Stimulated activated CD8-positive, alpha-beta memory T cell treated with anti-CD3 and anti-CD28 coated beads, Interleukin-2, amount 100 ng/mL, for 1 hour (primary cell): ENCODE measurements at places on chromosomes 3 and 15.
A peak's percentile ranks its signal among the peaks of the same experiment; 100 is the strongest.

GRCh38 chr3:116994351-116994879 lies 284.8 kb downstream of the TUSC7 start:
- no peak for DNase-seq

DNA sequence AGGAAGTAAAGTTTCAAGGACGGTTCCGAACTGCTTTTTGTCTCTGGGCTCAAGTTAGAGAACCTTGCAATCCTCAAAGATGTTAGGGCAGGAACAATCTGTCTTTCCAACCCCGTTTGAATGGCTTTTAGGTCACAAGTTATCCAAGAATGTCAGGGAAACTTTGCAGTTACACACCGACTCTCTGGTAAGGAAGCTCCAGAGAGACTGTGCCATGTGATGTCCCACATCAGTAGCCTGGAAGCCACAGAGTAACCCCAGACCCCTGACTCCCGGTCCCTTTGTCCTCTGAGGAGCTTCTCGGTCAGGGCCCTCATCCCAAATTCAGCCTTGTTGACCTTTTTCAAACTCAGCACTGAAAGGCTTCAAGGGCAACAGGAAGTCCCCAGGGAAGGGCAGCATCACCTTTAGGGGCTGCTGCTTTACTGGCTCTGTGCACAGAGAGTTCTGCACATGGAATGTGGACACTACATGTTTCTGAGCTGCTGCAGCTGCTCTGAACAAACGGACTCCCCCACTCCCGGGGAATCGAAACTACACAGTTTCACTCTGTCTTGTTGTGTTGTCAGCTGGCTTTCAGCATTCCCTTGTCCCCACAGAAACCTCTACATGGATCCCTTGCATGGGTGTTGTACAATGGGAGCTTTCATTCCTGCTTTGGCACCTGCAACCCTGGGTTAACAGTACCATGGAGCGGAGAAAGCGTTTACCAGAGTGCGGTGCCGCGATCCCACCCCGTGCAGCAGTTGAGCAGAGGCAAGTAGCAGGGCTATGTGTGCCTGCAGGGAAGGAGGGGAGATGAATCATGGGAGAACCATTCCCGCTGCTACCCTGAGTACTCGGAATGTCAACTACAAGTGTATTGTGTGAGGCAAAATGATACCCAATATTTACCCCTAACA lies 408.2 kb upstream of the THBS1 start:
- DNase-seq, result no peak

GRCh38 chr3:179264449-179264848 lies 13.5 kb upstream of the KCNMB3 start:
- no peak for DNase-seq

GRCh38 chr15:69132977-69133861 lies 27.2 kb upstream of the GLCE start:
- DNase-seq, result no peak

- DNase-seq, result no peak
These were observed 17.3 kb downstream of the GJD2 start for GRCh38 chr15:34737477-34737876.

DNA sequence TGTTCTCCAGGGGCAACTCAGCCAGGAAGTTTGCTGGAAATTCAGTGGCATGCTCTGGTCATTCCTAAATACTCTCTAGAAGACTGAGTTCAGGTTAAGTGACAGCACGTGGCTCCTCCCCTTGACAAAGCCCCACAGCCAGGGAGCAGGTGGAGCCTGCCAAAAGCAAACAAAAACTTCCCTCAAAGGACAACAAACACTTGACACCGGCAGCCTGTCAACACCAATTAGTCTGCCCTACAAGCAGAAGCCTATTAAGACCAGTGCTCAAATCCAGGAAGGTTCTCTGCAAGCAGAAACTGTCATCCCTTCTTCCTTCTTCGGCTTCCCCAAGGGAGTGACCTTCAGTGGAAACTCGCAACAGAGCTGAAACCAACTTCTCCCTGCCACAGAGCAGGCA lies 5.0 kb downstream of the MEX3B start:
- DNase-seq, result no peak

DNA sequence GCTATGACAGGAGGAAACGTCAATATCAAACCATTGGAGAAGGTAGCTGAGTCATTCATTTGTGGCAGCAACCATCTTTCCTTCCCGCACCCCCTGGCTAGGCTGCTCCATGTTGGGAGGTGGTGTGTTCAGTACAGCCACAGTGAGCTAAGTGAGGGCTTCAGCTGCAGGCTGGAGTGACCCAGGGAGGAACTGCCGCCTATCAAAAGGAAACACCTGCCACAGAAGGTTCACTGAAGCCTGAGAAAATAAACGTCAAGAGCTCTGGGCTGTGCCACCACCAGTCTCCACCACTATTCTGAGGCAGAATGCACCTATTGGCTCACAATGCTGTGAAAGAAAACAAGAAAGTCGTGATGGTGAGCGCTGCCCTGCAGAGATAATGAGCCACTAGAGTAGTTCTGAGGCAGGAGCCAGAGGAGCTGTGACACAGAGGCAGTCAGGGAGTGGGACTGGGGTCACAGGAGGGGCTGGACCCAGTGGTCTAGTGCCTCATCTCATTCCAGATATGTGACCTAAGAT lies 34.8 kb upstream of the CD47 start:
- peak; percentile 39 for DNase-seq

GRCh38 chr15:71333839-71334238 lies 218.6 kb downstream of the THSD4 start:
- no peak for DNase-seq

DNA sequence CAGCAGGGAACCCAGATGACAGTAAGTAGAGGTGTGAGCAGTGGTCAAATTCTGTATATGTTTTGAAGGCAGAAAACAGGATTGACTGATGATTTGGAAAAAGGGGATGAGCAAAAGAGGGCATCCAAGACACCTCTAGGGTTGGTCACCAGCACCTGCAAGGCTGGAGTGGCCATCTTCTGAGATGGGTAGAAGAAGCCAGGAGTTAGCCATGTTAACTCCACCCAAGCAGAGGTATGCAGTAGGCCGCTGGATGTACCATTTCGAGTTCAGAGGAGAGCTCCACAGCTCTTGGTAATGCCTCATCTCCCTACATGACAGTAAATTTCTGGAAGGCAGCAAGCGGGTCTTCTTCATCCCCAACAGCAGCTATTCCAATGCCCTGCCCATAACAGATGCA lies 7.0 kb downstream of the RFTN1 start:
- no peak for DNase-seq

DNA sequence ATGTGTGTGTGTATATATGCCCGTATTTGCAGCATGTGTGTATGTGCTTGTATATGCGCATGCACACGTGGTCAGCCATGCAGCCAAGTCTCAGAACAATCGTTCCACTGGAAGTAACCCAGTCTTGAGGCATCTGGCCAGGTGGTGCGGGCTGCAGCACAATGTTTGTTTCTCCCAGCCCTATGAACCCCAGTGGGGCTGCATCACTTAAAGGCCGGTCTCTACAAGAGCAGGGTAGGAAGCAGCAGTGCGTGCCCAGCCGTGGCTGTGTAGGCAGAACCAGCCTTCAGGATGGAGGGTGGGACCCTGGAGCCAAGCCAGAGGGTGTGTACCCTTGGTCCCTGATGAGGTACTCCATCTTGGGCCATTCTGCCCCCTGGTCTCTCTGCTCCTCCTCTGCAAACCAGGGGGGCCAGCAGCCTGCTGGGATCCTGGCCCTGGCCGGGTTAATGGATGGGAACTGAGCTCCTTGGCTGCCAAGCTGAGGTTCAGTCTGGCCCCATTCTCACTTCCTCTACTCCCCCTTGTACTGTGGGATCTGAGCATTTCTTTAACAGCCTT lies 11.8 kb downstream of the KLF13 start:
- DNase-seq, result no peak

DNA sequence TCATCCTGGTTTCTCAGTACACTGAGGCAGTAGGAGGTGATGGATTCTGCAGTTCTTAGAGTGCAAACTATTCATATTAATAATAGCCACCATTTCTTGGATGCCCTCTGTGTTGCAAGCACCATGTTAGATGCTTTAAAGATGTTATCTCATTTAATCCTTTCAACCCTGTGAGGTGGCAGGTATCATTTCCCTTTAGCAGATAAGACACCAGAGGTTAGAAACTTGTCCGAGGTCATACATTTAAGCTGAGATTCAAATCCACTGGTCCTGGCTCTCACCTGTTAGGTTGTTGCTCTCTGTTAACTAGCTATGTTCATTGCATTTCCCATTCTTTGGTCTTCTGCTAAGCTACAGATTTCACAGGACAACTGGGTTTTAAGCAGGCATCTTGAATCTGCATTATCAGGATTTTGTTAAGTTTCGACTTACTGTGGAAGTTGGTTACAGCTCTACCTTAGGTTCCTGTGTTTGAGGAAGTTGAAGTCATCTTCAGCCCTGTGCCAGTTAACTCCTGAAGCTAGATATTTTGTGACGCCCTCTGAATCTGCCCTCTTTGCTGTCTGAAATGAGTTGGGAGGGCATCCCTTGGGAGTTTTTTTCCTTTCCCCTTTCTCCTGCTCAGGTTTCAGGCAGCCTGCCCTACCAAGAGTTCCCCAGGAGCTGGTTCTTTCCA lies 6.4 kb downstream of the PDE8A start:
- DNase-seq, result no peak

GRCh38 chr3:186360779-186361178 lies 1.3 kb downstream of the DGKG start:
- no peak for DNase-seq

GRCh38 chr3:150581174-150581573 lies 21.9 kb upstream of the SELENOT start:
- DNase-seq, result no peak

DNA sequence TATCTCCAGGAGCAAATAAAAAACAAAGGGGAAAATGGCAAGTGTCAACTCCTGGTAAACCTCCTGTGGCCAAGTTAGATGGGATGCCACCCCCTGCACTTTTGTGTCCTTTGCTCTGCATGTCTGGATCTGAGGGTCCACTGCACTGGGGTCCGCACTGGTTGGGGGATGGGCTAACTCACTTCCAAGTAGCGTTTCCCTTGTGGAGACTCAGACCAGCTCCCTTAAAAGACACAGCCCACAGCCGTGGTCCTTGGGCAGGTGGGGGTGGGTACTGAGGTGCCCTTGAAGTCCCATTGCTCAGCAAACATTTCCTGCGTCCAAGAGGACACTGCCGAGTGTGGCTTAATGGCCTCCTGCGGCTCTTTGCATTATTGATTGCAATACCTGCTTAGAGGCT lies 188.2 kb downstream of the MEGF11 start:
- no peak for DNase-seq

DNA sequence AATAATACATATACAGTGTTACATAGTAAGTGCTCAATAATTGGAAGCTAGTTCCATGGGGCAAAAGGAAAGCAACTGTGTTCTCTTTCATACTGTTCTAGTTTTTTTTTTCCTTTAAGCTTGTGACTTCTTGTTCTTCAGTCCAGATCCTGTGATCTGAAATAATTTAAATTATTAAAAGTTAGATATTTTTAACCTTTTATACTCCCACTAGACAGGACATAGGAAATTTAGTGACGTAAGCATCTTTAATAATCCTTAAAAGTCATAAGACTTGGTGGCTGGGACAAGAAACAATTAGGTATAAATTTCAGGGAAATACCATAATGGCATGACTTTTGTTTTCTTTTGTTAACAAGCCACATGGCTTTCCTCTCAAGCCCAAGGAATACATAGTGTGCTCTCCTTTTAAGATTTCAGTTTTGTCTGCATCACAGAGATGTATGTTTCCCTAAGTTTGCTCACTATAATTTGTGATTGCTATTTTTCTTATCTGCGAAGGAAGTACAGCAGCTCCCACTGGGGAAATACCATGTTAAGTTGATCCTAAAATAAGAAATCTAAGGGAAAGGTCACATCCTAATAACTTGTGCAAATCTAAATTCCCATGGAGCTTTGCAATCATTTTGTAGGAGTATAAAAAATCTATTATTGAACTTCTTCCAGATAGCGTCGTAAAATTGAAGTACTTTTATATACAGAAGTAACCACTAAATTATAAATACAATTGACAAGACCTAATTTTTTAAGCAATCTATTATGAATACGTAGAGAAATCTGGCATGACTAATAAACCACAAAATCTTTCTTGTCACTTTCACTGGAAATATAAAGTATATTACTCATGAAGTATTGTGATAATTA lies 30.1 kb downstream of the PPARG start:
- no peak for DNase-seq

- no peak for DNase-seq
These were observed 126.2 kb upstream of the C2CD4B start for GRCh38 chr15:62291262-62291661.

GRCh38 chr3:33732394-33732793 lies 14.3 kb upstream of the CLASP2 start:
- no peak for DNase-seq

- no peak for DNase-seq
These were observed 15.6 kb upstream of the MAGEF1 start for GRCh38 chr3:184727357-184728009.

DNA sequence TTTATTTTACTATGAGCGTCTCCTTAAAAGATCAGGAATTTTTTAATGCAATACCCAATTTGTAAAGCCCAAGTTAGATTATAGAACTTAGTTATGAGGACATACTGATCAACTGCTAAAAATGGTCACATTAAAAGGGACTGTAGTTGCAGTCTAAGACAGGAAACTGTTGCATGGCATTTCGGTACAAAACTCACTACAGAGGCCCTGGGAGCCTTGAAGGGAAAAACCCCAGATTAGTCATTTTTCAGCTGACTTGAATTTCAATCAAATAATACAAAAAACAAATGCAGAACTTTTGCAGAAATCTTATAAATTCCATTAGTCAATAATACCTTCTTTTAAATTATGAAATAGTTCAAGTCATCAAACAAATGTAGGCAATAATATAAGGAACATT lies 6.9 kb upstream of the PTX3 start:
- DNase-seq, result no peak

DNA sequence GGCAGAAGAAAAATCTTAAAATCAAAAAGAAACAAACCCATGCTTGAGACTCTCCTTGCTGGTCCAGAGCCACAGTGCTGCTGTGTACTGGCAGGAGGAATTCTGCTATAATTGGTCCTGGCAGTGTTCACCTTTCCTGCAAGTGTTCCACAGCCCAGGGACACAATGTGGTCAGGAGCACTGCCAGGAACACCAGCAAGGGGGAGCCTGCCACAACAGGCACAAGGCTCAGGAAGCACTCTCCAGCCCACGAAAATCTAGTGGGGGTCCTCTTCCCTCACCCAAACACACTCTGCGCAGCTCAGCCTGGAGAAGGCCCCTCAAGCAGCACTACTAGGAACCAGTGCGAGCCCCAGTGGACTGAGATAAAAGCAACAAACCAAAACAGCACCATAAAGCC lies 92.9 kb downstream of the UBE3A start:
- no peak for DNase-seq

DNA sequence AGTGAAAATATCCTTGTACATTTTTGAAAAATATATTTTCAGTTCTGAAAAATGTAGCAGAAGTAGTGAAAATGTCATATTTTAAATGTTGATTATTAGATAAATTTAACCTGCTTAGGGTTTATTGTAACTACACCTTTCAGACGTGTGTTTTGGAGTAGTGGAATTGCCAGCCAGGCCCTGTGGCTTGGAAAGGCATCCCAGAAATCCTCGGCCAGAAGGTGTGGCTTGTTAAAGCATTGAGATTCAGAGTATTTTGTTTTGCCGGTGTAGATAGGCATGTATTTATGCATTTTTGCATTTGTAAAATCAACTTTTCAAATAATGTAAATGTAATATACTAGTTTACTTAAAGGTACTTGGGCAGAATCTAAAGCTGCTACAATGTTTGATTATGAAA lies 7.0 kb downstream of the EBLN2 start:
- DNase-seq, result no peak
